ENCODE measurements at places on chromosomes 12 and 14.

DNA sequence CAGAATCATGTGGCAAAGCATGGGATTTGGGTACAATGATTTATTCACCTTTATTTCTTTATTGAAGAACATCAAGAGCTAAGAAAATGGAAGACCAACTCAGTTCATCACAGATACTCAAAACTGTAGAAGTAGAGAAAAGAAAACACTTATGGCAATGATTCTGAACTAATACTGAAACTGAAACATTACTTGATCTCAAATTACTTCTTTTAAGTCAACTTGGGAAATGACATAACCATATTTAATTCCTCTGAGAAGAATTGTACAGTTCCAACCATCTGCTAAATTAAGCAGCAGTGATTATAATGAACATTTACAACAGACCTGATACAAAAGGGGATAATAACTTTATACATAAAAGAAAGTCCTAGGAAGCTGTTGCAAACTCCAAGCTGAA is 466.5 kb downstream of the TMTC2 start:
- peak; percentile 16 for DNase-seq

- no peak for DNase-seq
Observed at GRCh38 chr12:12127304-12127703, 56.6 kb downstream of the BCL2L14 start.

DNA sequence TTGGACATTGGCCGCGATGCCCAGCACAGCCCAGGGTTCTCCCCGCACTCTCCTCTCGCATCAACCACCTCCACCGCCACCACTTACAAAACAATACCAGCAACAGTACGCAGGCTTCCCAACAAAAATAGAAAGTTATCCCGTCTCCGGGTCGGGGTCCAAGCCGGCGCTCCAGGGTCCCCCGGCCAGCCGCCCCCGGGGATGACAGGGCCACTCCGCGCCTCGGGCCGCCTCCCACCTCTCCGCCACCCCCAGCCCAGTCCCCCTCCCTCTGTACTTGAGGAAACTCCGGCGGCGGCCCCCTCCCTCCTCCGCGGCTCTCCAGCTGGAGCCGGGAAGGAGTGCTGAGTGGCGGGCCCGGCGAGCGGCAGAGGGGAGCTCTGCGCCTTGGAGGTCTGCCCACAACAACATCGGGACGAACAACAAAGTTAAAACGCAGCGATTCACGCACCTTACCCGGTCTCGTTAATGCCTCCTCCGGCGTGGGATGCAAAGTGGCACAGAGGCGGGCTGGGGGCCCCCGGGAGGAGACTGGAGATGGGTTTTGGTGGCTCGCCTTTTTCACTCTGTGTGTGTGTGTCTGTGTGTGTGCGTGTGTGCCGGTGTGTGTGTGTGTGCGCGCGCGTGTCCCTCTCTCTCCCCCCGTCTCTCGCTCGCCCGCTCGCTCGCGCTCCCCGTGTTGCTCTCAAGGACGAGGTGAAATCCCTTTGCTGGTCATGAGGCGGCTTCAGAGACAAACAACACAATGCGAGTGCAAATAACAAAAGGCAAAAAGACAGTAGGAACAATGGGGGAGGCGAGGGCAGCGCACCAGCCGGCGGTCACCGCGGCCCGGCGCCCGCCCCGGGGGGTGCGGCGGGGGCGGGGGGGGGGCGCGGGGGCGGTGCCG is 386.8 kb downstream of the BCAT1 start:
- DNase-seq, result peak; percentile 58

DNA sequence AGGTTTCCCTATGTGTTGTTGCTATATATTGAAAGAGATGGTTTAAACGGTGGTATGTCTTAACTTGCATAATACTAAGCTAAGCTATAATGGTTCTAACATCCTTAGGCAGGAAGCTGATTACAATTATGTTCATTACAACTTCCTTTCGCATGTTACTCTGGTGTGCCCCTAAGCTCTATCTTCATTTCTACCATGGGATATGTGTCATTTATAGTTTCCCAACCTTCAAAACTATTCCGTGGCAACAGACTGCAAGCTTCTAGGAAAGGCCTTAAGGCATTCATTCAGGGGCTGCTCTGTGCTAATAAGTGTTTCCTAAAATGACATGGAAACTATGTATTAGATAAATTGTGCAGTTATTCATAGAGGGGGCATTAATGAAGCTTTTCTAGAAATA is 294.6 kb downstream of the GXYLT1 start:
- DNase-seq, result no peak

DNA sequence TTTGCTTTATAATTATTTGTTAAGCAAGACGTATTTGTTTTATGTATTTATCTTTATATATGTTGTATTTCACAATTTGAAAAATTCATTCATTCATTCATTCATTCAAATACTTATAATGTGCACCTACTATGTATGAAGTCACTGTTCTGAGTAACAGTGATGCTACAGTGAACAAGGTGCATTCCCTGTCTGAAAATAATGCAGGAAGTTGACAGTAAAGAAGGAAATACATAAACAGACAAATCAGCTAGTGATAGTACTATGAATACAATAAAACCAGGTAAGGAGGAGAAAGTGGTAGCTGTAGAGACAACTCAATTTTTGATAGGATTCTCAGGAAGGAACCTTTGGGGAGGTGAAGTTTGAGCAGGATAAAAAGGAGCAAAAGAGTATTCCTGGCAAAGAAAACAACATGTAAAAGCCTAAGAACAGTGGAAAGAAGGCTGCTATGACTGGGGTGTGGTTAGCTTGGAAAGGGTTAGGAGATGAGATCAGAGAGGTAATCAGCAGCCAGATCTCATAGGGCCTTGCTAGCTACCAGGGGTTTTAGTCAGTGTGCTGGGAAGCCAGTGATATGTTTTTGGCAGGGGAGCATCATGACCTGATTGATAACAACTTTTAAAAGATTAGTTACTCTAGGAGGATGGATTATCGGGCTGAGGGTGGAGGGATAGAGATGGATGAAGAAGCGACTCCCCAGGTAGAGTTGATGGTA is 17.4 kb downstream of the BICDL1 start:
- DNase-seq, result no peak

- DNase-seq, result no peak
Observed at GRCh38 chr14:91875525-91876286, 8.4 kb upstream of the TC2N start.

DNA sequence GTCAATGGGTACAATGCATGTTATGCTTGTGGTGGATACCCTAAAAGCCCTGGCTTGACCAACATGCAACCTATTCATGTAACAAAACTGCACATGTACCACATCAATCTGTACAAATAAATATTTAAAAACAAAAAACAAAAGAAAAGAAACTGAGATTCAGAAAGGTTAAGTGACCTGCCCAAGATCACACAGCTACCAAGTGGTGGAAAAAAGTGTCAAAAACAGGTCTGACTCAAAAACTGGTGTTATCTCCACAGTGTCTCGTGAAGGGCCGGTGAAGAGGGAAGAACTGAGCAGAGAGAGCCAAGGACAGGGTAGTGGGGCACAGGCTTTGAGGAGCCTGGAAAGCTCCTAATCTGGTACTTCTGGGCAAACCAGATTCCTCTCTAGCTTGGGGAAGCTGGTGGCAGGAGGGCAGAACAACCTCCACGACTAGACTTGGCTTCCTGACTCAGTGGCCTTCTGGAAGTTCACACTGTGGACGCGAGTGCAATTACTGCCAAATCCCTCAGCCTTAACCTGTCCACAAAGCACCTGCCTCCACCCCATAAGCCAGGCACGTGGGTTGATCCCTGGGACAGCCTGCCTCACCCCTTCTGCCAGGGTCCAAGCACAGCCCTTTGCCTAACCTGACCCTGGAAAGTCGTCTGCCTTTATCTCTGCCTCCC is 15.6 kb downstream of the ZBTB39 start:
- peak; percentile 11 for DNase-seq

DNA sequence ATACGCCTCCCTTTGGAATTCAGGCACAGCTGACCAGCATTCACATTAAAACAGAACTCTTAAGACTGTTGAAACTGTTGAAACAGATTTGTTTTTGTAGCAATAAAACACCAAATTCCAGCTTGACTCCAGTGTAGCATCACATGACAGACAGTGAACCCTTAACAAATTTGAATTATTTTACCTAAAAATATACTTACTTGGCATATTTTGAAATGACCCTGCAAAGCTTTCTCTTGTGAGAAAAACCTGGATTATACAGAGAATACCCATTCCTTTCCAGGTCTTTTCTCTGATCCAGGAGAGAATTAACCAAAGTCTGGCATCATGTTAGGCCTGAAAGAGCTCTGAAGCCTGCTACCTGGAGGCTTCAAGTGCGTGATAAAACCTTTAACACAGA is 410.3 kb downstream of the FOXG1 start:
- no peak for DNase-seq

- no peak for DNase-seq
Observed at GRCh38 chr14:104718147-104718546, 5.9 kb upstream of the ADSS1 start.

DNA sequence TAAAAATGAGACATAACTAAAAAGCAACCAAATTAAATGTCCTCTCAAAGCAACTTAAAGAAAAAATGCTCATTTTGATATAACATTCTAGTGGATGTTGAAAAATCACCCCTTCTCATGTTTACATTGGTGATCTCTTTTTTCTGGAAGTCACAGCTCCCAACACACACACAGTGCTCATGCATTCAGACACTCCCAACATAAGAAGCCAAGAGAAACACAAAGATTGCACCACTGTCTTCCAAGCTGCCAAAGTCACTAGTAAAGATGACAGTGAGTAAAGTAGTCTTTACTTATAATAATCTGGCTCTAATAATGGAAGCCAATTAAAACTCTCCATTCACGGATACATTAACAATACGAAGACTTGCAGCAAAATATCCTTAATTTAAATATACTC is 218.4 kb downstream of the NTF3 start:
- DNase-seq, result no peak

DNA sequence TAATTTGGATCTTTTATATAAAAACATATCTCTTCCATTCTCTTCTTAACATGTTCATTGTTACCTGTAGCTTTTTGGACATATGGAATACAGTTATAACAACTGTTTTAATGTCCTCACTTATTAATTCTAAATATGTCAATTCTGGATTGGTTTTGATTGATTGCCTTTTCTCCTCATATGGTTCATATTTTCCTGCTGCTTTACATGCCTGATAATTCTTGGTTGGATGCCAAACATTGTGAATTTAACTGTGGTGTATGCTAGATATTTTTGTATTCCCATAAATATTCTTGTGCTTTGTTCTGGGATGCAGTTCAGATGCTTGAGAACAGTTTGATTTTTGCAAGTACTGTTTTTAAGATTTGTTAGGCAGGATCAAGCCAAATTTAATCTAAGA is 10.8 kb downstream of the C14orf132 start:
- no peak for DNase-seq

GRCh38 chr14:58898655-58899316 is 261.0 kb downstream of the DACT1 start:
- DNase-seq, result no peak

DNA sequence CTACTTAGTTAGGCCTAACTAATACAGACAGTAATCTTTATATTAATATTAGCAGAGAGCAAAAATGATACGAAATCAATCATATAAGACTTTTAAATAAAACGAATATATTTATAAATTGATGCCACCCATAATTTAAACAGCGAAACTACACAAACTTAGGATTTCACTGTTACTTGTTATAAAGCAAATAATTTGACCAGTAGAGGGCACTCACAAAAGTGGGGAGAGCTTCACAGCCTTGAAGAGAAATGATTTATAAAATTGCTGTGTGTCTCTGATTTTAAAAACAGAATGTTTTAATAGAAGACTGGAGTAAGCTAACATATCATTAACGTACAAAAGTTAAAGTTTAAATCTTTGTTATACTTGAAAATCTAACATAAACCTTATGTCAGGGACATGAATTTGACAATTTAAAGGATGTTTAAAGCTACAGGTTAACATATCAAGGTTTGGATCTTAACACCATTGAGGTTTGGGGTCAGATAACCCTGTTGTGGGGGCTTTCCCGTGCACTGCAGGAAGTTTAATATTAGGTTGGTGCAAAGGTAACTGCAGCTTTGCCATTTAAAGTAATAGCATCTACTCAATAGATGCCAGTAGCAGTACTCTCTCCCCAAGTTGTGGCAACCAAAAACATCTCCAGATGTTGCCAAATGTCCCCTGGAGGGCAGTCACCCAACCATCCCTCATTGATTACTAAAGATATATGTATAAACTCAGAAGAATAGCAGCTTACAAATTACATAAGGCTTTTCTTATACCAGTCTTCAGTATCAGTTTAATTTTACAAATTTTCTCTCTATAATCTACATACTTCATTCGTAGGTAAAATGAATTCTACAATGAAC is 9.3 kb downstream of the KRAS start:
- peak; percentile 24 for DNase-seq

DNA sequence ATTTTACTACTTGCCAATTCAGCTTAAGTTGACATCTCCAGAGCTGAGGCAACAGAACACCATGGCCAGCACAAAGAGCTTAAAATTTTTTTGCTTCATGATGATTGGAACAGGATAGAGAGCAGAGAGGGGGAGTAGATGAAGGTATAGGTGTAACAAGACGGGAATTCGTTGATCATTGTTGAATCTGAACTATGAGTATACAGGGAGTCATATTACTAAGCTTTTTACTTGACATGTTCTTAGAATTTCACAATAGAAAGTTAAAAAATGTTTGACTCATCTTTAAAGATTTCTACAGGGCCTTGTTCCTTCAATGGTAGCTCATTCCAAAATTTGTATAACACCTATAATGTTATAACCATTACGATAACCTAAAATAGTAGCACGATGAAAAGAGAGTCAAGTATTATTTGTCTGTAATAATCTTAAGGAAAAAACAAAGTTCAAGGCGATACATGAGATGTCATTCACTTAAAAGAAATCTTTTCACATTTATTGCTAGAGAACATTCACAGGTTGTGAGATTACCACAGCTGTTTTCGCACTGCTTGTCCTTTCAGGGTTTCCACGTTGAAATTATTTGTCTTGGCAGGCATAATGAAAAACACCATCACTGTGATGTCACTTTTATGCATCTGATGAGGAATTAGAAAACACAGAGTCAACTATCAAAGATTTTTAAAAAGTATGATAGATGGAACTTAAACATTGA is 33.9 kb downstream of the SPX start:
- no peak for DNase-seq

DNA sequence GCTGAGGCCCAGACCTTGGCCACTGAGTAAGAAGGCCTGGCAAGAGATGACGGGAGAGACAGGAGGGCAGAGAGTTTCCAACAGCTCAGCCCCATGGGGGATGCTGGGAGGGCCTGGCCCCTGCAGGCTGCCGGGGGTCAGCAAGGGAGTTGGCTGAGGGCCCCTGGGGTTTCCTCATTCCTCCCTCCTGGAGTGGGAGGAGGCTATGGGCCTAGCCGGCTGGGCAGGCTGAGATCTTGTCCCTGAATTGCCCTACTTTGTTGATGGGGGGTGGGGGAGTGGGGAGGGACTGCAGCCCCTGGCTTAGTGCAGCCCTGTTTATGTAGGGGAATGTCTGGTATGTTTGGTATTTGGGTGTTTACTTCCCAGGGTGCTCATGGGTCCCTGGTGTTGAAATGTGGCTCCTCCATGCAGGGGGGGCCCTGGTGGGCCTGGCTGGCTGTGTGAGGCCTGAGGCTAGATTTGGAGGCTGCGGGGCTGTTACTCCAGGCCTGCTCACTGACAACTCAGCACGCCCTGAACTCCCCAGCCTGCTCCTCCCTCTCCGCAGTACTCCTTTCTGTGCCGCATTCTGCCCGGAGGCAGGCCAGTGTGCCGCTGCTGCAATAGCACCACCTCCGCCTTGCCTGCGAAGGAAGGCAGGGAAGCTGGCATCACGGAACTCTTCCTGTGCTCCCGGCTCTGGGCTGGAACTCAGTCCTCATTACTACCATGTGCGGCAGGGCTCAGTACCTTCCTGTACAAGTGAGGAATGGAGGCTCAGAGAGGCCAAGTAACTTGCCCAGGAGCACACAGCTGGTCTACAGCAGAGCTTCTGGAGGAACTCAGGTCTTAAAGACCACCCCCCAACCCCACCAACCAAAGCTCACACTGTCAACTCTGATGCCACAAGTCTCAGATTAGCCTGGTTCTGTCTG is 25.3 kb downstream of the JDP2 start:
- no peak for DNase-seq
